ENCODE measurements at places on chromosomes 6 and 20.

GRCh38 chr6:25363427-25363826 lies 84.3 kb downstream of the CARMIL1 start:
- DNase-seq = no peak

GRCh38 chr20:14295238-14295637 lies 42.2 kb downstream of the FLRT3 start:
- DNase-seq = no peak

DNA sequence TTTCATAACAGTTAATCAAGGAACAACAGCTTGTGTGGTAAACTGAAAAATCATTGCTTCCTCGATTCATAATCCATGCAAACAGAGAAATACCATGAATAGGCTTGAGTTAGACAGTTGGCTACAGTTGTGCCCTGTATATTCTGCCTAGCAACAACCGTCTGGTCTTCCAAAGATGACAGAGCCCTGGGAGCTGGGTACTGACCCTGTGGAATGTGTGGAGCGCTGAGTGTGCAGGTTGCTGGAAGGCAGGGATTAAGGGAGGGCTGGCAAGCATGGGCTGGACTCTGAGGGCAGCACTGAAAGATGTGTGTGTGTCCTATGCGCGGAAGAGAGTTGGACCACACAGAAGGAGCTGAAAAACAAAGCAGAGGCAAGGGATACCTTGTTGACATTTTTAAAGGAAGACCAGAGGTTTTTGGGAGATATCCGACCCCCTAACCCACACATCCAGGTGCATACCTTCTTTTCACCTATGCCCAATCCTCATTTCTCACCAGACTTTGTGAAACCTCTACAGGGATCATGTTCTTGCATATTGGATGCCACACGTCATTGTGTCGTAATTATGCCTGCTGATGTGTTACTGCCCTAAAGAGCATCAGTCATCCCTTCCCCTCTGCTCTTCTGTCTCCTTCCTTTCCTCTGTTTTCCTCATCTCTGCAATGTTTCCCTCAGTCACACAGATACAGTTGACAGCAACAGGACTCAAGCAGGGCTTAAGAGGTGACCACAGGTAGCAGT lies 58.2 kb upstream of the VGLL2 start:
- DNase-seq = peak; percentile 26

GRCh38 chr6:79780881-79781280 lies 149.8 kb downstream of the SH3BGRL2 start:
- no peak for DNase-seq

GRCh38 chr6:42969431-42969830 lies 8.9 kb downstream of the GNMT start:
- DNase-seq = no peak
